ENCODE measurements at places on chromosomes 3 and 15.
A peak's percentile ranks its signal among the peaks of the same experiment; 100 is the strongest.

DNA sequence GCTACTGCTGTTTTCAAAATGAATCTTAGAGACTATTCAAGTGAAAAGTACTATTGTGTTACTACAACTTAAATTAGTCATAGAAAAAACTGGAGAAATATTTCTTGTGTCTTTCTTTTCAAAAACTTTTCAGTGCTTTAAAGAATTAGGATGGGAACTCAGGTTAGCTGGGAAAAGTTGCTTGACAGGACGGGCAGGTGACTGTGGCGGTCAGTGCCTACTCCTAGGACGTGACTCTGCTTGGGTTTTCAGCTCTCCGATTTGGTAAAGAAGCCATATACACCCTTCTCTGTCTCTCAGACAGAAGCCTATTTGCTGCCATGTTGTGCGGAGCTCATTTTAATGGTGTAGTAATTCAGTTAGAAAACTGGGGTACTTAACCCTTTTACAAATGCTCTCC, 89.8 kb upstream of the CACNA2D3 start:
- DNase-seq, result no peak
- H3K27me3 ChIP-seq, result no peaks in the 10 kb centered on the region
- H3K4me1 ChIP-seq, result no peaks in the 10 kb centered on the region
- no peak overlapping the region for H3K27ac ChIP-seq
- no peaks in the 10 kb centered on the region for H3K36me3 ChIP-seq
- H3K4me3 ChIP-seq, result no peak overlapping the region

GRCh38 chr15:31374489-31374888, 47.9 kb downstream of the KLF13 start:
- peaks cover 76% of the 10 kb centered on the region for H3K36me3 ChIP-seq
- no peak for DNase-seq
- H3K27me3 ChIP-seq, result no peaks in the 10 kb centered on the region

- H3K27me3 ChIP-seq, result no peaks in the 10 kb centered on the region
- peaks cover 45% of the 10 kb centered on the region for H3K4me1 ChIP-seq
- H3K4me3 ChIP-seq, result no peak overlapping the region
Measured at GRCh38 chr15:98674336-98674735, 26.0 kb downstream of the IGF1R start.

DNA sequence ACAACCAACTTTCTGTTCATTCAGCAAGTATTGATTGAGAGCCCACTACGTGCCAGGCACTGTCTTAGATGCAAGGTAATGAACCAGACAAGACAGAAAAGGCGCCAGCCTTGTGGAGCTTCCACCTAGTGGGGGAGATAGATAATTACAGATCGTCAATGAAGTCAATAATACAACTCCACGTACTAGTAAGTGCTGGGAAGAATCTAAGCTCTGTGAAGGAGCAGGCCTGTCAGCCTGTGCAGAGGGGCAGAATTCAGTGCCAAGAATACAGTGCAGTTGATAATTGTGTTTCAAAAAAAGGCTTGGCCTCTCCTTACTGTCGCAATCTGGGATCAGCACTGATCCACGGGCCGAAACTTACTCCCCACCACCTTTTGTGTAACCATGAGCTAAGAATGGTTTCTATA, 186.3 kb downstream of the FEZF2 start:
- no peak overlapping the region for H3K27ac ChIP-seq
- no peaks in the 10 kb centered on the region for H3K36me3 ChIP-seq
- peaks cover 2% of the 10 kb centered on the region for H3K4me1 ChIP-seq
- H3K27me3 ChIP-seq, result no peaks in the 10 kb centered on the region

- H3K4me3 ChIP-seq, result no peak overlapping the region
- H3K27me3 ChIP-seq, result no peaks in the 10 kb centered on the region
- no peak for DNase-seq
- H3K4me1 ChIP-seq, result peaks cover 9% of the 10 kb centered on the region
- H3K27ac ChIP-seq, result no peak overlapping the region
Measured at GRCh38 chr3:79344876-79345871, 422.6 kb downstream of the ROBO1 start.

DNA sequence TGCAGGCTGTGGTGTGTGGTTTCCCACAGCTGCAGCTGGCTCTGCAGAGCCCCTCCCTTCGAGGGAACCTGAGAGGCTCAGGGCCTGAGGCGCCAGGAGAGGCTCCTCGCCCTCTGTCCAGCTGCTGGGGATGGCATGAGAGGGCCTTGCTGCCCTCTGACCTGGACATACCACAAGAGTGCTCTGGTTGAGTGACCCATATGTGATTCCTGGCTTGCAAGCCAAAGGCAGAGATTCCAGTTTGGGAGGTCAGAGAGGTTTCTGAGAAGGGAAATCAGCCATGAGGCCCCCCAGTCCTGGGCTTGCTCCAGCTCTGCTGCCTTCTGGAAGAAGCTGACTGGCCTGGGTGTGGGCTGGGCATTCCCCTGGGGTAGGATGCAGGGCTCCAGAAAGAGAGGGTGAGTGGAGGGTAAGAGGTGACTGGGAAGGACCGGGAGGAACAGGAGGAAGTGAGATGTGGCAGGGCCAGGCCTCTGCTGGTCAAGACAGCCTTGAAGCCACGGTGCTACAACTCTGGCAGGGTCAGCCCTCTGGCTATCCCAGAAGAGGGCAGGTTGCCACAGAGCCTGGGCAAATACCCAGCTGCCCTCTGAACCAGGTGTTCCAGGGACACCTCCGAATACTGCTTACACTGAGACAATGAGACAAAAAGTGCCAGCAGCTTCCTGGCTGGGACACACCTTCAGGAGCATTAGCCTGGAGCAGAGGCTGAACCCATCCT, 16.0 kb upstream of the SRP14 start:
- no peaks in the 10 kb centered on the region for H3K36me3 ChIP-seq
- no peak overlapping the region for H3K4me3 ChIP-seq
- peak overlapping the region; percentile 53 for H3K27ac ChIP-seq
- no peak for DNase-seq
- no peaks in the 10 kb centered on the region for H3K27me3 ChIP-seq

Measured in esophagus squamous epithelium (tissue), 5 donors.